ENCODE measurements at places on chromosomes 6 and 20.

- peak; percentile 44 for DNase-seq
These were observed 59.8 kb downstream of the SOD2 start for GRCh38 chr6:159633196-159633595.

- DNase-seq, result no peak
These were observed 41.6 kb upstream of the DUSP22 start for GRCh38 chr6:250676-251075.

- no peak for DNase-seq
These were observed 552.2 kb downstream of the TFAP2A start for GRCh38 chr6:9862603-9863167.

GRCh38 chr6:90263633-90264032 is 33.0 kb downstream of the BACH2 start:
- peak; percentile 6 for DNase-seq

DNA sequence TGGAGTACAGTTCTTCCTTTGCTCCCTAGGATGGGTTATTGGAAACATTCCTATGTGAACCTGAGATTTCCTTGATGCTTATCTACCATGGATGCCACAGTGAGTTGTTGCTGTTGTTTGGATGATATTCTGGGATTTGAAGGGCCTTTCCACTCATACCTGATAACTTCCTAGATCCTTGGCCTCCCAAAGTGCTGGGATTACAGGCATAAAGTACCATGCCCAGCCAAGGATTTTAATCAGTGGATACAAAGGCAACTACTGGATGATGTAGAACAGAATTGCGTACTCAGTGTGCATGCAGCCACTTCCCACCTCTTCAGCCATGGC is 20.0 kb downstream of the PPP1R16B start:
- no peak for DNase-seq

DNA sequence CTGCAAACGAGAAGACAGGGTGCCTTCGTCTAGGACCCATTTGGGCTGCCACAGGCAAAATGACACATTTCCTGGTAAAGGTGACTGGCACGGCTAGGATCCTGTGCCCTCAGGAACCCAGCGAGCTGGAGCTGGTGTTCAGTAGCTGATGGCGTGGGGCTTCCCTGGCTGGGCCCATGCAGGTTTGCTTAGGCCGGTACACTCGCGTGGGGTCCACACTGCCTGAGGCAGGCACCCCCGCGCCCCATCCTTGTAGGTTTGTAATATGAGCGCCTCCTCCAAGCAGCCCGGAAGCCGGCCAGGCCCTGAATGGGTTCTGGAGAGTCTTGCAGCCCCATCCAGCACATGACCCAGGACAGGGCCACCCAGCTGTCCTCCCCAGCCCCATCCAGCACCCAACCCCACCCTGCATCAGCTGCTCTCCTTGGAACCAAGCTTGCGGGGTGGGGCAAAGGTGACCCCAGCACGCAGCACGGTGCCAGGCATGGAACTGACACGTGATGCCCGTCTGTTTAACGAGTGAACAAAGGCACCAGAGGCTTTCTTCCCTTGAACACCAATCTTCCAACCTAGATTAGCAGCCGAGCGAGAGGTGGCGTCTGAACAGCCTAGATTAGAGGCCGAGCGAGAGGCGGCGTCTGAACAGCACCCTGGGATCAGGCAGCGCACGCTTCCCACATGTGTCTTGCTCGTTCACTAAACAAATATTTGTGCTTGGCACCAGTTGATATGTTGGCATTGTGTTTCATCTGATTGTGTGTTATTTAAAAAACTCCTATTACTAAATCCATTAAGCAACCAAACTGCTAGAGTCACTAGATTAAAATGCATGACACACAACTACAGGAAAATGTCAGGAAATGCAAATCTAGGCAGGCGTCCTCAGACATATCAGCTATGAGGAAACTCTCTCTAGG is 112.1 kb downstream of the DLL1 start:
- peak; percentile 2 for DNase-seq
